ENCODE measurements at places on chromosomes 6 and 20. TPM values are rescaled to one million over a fixed set of nuclear protein-coding genes. Genes with fewer than 3 reads are reported as not detected.

The ZBTB12 gene
- 8.1 TPM for polyA plus RNA-seq

The SLC39A7 gene
- polyA plus RNA-seq, result 196 TPM

The LST1 gene
- polyA plus RNA-seq, result not detected

The PRPF6 gene
- polyA plus RNA-seq, result 38.5 TPM

The SSTR4 gene
- not detected for polyA plus RNA-seq

The POLH gene
- polyA plus RNA-seq, result 13.1 TPM

DNA sequence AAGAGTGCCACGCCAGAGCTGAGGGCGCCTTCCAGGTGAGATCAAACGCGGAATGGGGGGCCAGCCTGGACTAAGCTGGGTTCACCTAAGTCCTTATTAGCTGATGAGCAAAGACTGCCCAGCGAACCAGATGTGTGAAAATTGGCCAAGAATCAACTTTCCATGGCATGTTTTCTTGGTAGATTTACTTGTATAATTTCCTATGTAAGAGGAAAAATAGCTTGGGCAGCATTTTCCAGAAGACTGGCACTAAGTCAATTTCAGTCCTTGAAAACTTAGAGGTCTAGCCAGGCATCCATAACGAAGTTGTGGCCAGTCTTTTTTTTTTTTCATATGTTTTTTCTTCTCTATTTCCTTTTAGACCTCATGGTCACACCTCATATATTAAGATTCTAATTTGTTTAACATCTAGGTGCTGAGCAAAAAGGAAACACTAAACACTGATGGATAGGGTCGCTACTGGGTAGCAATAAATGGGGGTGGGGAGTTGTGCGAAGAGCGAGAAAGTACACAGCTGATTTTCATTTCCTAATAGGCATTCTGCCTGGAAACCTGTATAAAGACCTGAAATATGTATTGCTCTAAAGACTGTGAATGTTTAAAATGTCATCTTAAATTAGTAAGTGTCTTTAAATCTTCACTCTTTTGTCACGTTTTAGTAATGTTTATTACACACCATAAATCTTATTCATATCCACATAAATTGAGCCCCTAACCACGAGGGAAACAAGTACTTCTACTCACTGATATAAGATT is 188.8 kb downstream of the CD83 start:
- no peak for DNase-seq

- no peak for DNase-seq
Observed at GRCh38 chr6:33192671-33193602, 670 bp upstream of the COL11A2 start.

DNA sequence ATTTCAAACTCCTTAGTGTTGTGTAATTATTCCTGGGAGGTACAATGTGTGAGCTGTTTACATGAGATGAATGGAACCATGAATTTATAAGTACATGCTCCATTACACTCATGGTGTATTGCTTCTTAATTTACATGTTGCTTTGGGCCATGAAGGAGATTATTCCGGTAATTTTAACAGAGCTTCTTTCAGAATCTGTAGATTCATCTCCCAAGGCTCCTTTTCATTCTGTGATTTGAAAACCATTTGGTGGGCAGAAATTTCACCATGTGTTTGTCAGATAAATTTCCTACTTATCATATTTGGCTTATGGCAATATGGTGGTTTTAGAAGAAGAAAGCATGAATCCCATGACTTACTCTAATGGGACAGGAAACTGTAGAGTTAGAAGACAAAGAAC is 421.6 kb upstream of the EYS start:
- DNase-seq, result no peak

DNA sequence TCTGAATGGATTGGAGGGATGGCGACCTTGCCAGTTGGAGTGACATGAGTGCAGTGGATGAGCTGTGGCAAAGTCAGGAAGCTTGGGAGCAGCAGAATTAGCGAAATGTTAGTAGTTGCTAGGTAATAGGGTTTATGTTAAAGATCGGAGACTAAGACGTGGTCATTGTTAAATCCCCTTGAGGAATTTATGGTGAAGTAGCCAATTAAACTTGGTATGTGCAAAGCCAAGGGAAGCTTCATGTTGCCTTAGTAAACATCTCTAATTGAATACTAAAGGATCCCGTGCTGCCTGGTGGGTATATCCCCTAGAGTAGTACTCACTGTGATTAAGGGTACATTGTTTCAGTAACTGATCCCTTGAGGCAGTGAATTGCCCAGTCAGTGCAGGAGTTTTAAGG is 106.0 kb downstream of the PRIM2 start:
- no peak for DNase-seq

DNA sequence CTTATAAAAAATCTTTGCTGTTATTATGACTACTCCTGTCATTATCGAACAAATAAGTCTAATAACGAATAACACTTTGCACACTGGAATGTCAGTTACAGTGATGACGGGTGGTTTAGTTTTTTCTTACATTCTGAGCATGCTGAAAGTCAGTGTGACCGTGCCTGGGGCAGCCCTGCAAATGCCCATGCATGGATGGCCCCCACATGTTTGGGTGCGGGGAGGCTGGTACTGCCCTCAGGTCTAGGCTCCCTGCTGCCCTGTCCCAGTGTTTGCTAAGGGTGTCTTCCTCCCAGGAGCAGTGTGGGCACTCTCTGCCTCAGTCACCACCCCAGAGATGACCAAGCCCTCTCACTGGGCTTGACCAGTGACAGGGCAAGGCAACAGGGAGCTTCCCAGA is 3.0 kb downstream of the CSTL1 start:
- no peak for DNase-seq

DNA sequence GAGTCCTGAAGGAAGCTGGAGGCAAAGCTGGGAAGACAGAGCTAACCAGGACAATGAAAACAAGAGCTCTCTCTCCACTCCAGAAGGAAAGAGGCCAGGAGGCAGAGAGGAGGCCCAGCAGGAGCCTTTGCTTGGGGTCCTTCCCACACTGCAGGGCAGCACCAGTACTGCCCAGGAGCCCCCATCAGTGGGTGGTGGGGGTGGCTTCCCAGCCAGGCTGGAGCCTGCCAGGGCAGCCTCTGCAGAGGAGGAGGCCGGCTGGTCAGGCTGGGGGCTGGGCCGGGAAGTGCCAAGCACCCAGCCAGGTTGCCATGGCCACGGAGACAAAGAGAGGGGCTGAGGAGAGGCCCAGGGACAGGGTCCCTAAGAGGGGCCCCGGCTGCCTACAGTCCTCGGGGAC is 33.4 kb downstream of the PREX1 start:
- DNase-seq, result no peak

DNA sequence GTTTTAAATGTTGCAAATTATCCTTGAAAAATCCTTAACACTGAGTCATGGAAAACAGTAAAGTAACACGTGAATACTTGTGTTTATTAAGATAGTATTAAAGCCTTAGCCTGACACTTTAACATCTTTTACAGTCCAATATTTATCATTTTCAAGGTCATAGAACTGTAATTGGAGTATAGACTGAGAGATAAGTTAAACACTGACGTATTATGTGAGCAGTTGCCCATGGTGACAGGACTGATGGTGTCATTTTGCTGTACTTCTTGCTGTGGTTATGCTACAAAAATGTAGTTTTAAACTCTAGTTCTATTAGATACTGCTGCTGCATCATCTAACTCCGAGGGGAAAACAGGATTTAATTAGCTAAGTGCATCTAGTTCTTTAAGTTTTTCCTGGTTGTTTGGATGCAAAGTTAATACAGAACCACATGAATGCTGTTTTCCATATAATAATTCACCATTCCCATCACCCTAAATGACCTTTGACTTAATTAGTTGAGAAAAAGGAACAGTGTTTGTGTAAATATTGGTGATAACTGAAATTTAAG is 37.8 kb downstream of the SLC2A12 start:
- DNase-seq, result peak; percentile 40

DNA sequence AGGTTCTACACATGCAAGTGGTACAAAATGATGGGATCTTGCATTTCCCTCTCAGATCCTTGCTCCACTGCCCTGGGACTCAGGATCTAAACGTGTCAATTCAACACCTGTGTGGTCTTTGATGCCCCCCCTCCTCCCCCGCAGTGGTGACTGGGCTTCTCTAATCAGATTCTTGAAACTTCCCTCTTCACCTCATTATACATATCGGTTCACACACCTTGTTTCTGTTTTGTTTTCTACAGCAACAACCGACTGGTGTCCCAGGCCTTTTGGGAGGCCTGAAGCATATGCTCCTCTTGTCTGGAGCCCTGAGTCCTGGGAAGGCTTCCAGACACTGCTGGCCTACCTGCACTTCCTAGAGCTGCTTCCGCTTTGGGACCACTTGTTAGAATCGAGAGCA is 20.0 kb downstream of the SAMD3 start:
- no peak for DNase-seq

- no peak for DNase-seq
Observed at GRCh38 chr20:32894711-32895355, 36.1 kb downstream of the EFCAB8 start.

DNA sequence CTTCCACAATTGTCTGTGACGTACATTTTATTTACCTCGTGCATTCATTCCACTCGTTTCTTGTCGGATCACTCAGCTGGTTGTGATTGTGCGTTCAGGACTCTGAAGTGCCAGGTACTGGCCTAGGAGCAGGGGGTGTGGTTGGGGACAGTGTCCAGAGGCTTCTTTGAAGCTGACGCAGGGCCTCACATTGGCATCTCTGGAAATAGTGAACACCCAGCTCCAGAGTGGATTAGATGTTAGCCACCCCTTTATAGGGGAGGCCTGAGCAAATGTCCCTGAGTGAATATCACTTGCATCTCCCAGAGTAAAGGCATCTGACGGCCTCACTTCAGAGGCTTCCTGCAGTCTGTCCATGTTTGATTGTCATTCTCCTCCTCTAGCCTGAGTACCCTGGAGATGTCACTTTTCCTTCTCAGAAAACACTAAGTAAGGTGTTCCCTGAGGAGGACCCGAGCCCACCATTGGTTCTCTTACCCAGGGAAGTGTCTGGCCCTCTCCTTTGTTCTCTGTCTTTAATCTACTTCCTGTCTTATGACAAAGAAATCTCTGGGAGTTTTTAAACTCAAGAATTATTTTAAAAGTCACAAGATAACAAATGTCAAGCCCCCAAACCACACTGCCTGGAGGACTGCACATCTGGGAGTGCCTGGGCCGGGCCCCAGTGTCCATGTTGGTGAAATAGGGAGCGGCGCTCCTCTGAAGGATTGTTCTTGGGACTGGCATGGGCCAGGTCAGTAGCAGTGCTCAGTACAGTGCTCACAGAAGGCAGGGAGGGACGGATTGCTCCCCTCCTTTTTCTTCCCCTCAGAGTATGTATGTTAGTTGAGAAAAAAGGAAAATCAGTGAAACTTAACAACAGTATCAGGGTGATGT is 10.8 kb downstream of the STX16 start:
- no peak for DNase-seq

GRCh38 chr6:139778688-139779087 is 404.2 kb upstream of the CITED2 start:
- peak; percentile 60 for DNase-seq

GRCh38 chr6:32815115-32815514 is 1.7 kb downstream of the HLA-DOB start:
- peak; percentile 14 for DNase-seq

- no peak for DNase-seq
Observed at GRCh38 chr6:21281366-21281765, 312.2 kb upstream of the SOX4 start.

GRCh38 chr20:37849156-37849555 is 53.8 kb upstream of the VSTM2L start:
- no peak for DNase-seq
